Cerebellar nuclear complex (tissue), 1 donor: ENCODE measurements at places on chromosomes 16 and 17.

DNA sequence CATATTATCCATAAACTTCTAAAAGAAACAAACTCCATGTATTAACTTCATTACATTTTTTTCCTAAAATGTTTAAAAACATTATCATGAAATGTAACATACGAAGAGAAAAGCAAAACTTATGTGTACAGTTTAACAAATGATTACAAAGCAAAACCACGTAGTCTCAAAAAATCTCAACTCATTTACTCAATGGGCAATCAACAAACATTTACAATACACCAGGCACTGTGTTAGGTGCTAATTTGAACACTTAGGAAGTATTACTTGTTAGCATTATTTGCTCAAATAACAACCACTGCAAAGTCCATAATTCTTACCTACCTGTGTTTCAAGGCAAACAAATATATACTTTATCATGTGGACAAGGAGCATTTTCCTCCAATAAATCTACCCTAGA, 164.9 kb downstream of the STX8 start:
- DNase-seq = no peak

- DNase-seq = no peak
Measured at GRCh38 chr16:86217891-86218270, 292.4 kb upstream of the FOXF1 start.

DNA sequence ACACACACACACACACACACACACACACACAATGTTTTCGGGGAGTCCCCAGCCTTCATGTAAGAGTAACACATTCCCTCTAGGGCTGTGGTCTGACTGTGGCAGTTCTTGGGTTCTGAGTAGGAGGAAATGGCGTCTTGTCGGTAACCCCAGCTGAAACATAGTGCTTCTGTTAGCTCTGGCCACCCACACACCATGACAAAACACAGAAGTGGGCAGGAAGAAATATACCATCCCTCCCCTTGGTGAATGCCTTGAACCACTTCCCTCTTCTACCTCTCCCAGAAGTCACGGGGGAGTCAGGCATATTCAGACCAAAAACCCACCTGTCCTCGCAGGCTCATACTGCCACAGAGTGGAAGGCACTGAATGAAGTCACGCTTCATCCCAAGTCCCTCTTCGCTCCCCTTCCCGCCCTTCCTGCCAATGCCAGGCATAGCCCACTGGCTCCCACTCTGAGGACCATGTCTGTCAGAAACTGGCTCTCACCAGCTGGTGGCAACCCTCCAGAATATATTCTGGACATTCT, 11.5 kb downstream of the SLC35B1 start:
- DNase-seq = no peak

DNA sequence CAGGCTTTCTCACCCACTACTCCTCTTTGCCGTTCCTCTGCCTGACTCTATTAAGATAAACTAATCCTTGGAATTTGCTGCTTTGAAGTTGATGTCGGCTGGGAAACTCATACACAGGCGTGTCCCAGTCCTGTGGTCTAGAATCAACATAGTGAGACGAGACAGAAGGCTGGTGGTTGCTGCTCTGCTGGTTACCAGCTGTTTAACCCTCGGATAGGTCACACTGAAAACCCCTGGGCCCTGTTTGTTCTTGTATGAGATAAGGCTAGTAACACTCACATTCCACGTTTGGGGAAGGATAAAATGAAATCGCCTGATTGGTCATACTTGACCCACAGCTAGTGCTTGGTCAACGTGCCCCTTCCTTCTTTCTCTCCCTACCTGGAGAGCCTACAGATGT, 517.0 kb downstream of the CDH13 start:
- DNase-seq = no peak

GRCh38 chr16:21593530-21594289, 5.7 kb upstream of the METTL9 start:
- no peak for DNase-seq

DNA sequence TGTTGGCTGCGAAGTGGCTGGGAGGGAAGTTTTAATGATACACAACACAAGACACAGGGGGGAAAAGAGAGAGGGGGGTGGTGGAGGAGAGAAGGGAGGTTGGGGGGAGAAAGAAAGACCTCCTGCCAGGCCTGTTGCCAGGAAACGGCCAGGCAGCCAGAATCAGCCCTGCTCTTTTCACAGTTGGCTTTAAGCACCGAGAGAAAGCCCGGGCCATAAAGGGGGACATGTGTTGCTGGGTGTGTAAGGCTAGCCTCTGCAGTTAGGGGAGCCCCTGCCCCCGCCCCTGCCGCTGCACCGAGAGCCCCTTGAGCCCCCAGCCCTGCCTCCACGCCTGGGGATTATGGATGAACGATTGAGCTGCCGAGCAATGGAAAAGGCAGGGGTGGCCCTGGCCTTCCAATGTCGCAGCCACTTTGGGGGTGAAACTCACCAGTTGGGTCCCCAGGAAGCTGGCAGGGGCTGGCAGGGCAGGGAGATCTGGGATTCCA, 13.9 kb upstream of the WNT3 start:
- no peak for DNase-seq

- peak; percentile 25 for DNase-seq
Measured at GRCh38 chr17:46194393-46195216, 1.4 kb upstream of the KANSL1 start.

- no peak for DNase-seq
Measured at GRCh38 chr16:50709061-50709684, 15.8 kb downstream of the NOD2 start.

- no peak for DNase-seq
Measured at GRCh38 chr17:40093580-40094201, 6.7 kb downstream of the NR1D1 start.

DNA sequence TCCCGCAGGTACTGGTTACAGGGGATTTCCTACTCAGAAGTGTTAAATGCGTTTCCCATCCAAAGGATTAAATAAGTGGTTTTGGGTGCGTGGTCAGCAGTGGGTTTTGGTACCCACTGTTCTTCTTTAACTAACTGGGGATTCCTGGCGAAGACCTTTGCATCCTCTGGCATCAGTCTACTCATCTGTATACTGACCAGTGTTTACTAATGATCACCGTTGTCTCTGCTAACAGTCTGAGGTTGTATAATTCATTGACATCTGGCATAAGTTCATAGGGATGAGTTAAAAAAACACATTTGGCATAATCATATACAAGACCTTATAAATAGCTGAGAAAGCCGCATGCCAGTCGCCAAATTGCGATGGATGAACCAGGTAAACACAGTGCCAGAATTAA, 339.1 kb downstream of the PMP22 start:
- DNase-seq = no peak

- no peak for DNase-seq
Measured at GRCh38 chr16:89193576-89194293, 6.6 kb downstream of the SLC22A31 start.

DNA sequence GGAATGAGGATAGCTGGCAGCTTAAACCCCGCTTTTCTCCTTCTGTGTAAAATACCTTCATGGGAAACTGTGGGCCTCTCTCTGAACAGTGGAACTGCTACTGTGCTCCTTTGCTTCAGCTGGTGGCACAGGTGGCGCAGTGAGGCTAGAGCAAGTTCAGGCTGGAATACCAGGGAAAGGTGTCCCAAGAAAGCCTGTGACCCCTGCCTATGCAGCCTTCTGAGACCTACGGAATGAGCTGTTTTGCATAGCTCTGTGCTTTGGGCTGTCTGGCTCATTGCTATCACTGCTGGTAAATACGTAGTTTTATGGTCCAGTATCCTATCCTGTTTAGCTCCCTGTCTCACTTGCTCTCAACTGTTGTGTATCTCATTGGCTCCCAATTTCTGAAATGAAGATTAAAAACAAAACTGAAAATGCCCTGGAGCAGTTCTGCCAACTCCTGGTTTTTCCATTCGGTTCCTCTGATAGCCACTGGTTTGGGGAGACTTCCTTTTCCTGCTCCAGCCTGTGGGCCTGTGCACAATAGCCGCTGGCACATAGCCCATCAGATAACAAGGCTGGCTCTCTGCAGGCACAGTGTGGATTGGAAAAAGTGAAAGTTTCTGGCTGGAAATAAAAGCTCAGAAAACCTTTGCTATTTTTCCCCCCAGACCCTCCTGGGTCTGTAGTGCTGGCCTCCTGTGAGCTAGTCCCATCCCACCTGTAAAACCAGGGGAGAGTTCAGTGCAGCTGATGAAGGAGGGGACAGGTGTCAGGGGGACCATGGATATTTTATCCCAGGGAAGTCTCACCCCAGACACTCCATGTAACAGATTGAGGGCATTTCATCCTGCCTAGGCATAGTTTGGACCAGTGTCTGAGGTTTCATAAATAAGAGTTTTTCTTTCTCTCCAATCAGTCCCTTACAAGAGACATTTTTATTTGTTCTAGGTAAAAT, 24.0 kb downstream of the LIMD2 start:
- DNase-seq = no peak

- DNase-seq = no peak
Measured at GRCh38 chr16:194516-194915, 14.3 kb downstream of the HBQ1 start.

GRCh38 chr16:3282103-3282729, 1.1 kb upstream of the ZNF263 start:
- DNase-seq = no peak

- DNase-seq = no peak
Measured at GRCh38 chr16:88731699-88732098, 25.4 kb downstream of the CTU2 start.
